ENCODE measurements at places on chromosomes 13 and 19. TPM values are rescaled to one million over a fixed set of nuclear protein-coding genes. Genes with fewer than 3 reads are reported as not detected.

ZNF835 gene
- total RNA-seq, result 0.44 TPM

MAG gene
- not detected for total RNA-seq

KRI1 gene
- total RNA-seq, result 10.5 TPM

SLC1A5 gene
- total RNA-seq, result 333 TPM

POGLUT2 gene
- 20.1 TPM for total RNA-seq

NLRP5 gene
- total RNA-seq, result not detected

PALM3 gene
- 0.87 TPM for total RNA-seq

LIM2 gene
- not detected for total RNA-seq

ZNF83 gene
- total RNA-seq, result 66.4 TPM

SLC46A3 gene
- total RNA-seq, result 1.5 TPM

NLRP7 gene
- total RNA-seq, result 0.22 TPM

POLD1 gene
- total RNA-seq, result 31.4 TPM

ZNF235 gene
- 2.4 TPM for total RNA-seq

PCDH17 gene
- not detected for total RNA-seq

FCGBP gene
- 2.1 TPM for total RNA-seq
